ENCODE measurements at places on chromosomes 2 and 18.

DNA sequence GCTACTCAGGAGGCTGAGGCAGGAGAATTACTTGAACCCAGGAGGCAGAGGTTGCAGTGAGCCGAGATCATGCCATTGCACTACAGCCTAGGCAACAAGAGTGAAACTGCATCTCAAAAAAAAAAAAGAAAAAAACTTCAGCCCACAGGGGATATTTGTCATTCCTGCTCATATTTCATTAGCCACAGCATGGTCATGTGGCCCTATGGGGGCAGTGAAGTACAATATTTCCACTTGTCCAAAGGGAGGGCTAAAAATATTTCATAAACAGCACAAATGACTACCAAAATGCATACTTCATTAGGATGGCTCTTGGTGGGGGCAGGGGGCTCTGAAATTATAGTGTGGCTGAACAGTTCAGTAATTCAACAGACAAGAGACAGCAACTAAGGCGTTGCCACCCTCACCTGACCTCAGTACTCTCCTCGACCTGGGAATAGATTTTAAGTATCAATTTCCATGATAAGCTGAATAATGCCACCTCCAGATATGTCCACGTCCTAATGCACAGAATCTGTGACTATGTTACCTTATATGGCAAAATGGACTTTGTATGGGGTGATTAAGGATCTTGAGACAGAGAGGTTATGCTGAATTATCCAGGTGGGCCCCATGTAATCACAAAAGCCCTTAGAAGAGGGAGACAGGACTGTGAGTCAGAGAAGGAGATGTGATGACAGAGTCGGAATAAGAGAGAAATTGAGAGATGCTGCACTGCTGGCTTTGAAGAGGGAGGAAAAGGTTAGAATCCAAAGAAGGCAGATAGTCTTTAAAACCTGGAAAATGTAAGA is 158.2 kb upstream of the CRIM1 start:
- no peak for DNase-seq

GRCh38 chr2:65129286-65129825 is 550 bp downstream of the RAB1A start:
- DNase-seq = no peak

DNA sequence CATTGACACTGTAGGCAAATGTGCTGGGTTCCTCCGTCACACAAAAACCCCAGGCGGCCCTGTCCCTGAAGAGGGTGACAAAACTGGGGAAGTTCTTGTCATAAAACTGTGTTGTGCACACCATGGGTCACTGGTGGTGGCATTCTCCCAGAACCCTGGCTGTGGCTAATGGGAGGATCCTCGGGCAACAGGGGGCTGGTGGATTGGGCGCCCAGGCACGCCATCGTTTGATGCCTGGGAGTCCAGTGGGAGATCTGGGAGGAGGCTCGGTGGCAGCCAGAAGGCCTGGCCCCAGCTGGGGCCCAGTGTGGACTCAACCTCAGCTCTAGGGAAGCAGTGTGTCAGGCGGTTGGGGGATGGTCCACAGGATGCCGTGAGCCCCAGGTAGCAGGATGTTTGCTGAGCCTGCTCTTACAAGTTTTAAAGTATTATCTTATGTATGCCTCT is 140.7 kb downstream of the ACOXL start:
- DNase-seq = no peak

DNA sequence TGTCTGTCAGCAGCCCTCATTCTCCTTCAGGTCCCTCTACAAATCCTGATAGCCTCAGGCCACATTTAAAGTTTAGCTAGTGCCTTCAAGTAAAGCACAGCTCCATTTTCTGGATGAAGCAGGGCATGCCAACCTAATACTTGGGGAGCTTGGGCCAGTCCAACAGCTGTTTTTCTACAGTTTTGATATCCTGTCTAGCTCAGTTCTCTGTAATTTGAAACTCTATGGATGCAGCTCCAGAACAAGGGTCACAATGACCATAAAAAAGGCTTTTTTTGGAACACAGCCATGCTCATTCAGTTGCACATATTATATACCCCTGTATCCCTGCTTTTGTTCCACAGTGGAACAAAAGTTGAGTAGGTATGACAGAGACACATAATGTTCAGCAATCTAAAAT is 373.5 kb downstream of the SUCLG1 start:
- DNase-seq = no peak

GRCh38 chr2:207066791-207067460 is 98.8 kb downstream of the KLF7 start:
- no peak for DNase-seq

- no peak for DNase-seq
These were observed 46.6 kb downstream of the ICOS start for GRCh38 chr2:203983064-203983715.

GRCh38 chr18:27954226-27954625 is 222.7 kb downstream of the CDH2 start:
- DNase-seq = peak; percentile 12

DNA sequence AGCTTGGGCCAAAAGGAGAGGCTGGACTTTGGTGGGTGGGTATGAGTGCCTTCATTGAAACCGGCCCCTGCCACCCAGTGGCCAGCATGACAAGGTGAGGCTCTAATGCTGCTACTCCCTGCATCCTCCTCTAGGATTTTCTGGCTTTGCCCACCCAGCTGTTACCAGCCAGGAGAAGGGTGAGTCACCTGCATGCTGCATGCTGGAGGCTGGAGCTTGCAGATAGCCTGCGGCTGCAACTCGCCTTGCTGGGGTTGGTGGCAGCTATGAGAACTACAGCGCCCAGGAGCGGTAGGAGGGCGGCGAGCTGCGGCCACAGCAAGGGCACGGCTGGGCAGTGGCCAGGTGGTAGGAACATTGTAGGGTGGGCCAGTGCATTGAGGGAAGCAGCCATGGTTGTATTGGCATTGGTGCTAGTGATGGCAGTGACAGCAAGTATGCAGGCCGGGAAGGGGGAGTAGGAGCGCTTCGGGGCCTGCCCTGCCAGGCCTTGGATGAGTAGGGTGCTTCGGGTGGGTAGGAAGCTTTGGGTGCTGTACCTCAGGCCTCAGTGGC is 75.4 kb upstream of the SLC35G4 start:
- DNase-seq = no peak

- no peak for DNase-seq
These were observed 106.1 kb downstream of the COLEC12 start for GRCh38 chr18:394262-394986.

DNA sequence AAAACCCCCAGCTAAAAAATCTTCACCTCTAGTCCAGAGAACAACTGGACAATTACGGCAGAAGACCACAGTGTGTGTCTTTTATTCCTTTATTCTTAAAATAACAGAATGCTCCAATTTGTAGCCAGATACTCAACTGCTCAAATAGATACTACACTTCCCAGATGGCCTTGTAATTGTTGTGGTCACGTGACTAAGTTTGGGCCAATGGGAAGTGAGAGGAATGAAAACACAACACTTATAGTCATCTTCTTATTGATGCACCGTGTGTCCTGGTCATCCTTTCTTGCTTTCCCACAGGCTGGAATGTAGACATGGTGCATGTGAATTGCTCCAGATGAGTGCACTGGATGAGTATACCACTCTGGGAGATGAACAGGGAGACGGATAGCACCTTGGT is 145.1 kb downstream of the CDC42EP3 start:
- no peak for DNase-seq

DNA sequence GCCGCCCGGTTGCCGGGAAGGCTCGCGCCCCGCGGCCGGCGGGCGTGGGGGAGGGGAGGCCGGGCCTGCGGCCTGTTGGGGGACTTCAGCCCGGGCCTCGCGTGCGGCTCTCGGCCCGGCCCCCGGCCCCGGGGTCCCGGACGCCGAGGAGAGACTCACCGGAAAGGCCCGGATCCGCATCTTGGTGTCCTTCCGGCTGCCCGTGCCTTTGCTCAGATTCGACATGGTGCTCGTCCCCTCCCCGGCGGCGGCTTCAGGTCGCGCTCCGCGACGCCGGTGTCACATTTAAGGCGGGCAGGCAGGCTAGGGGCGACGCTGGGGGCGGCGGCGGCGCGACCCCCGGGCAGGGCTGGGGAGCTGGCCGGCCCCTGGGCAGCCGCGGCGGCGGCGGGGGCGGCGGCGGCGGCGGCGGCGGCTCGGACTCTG is 365 bp downstream of the CUL3 start:
- DNase-seq = no peak

DNA sequence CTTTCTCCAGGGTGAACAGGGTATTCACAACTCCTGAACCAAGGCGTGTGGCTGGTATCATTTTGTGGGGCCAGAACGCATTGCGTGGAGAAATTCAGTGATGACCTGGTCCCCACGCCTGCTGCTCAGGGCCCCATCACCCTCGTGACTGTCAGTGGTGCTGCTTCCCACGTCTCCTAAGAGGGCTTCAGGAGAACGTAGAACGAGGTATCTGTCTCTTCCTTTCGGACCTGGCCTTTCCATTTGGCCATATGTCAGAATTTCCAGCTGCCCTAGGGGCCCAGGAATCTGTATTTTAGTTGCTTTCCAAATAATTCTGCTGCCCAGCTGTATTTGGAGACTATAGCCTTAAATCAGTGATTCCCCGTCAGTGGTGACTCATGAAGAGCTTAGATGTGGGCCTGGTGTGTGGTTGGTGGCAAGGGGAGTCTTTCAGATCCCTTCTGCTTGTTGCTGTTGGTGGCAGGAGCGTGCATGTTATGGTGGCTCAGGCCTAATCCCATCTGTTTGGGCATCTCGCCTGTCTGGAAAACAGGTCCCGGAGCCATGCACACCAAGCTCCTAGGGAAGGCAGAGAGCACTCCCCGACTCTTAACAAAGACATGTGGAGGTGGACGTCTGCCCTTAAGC is 56.4 kb downstream of the NPAS2 start:
- no peak for DNase-seq
